GM12891 (cell line): ENCODE measurements at places on chromosomes 12 and 14.
A peak's percentile ranks its signal among the peaks of the same experiment; 100 is the strongest.

DNA sequence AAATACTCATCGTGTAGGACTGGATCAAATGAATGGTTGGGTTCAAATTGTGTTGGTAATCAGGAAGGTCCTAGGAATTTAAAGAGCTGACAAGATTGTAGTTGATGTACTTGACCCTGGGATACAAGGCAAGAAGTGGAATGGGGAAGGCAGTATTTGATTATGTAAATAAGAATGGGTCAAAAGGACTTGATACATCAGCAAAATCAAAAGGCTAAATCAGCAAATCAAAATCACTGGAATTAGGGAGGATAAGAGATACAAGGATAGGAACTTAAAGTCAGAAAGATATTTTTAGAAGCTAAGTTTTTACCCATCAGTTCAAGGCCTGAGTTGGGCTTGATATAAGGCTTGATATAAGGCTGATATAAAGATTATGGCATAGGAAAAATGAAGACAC lies 65.8 kb downstream of the VEZT start:
- no peak for DNase-seq

- DNase-seq = no peak
These were observed 8.9 kb downstream of the GTF2A1 start for GRCh38 chr14:81211844-81212243.

- no peak for DNase-seq
These were observed 4.9 kb upstream of the NEMF start for GRCh38 chr14:49857427-49858003.

DNA sequence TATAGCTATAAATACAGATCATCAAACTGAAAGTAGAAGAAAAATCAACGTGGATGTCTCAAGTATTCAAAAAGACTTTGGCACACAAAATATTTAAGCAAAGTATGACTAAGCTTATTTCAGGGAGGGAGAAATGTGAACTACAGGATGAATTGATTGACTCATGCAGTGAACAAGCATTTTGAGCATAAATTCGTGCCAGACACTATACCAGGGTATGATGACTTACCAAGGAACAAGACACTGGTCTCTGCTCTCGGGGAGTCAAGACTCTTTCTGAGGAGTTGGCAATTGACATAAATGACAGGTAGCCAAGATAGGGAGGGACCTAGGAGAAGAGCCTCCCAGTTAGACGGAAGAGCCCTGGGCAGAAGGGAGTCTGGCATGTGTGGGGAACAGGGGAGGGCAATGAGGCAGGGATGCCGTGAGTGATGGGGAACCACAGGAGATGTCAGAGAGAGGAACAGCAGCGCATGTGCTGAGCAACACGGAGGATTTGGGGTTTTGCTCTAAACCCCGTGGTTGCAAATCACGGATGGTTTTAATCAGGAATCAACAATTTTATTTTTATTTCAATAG lies 115.2 kb downstream of the TMEM132D start:
- no peak for DNase-seq

GRCh38 chr14:87434680-87435079 lies 558.3 kb downstream of the GALC start:
- no peak for DNase-seq

GRCh38 chr14:72401101-72401625 lies 468.9 kb downstream of the RGS6 start:
- no peak for DNase-seq

DNA sequence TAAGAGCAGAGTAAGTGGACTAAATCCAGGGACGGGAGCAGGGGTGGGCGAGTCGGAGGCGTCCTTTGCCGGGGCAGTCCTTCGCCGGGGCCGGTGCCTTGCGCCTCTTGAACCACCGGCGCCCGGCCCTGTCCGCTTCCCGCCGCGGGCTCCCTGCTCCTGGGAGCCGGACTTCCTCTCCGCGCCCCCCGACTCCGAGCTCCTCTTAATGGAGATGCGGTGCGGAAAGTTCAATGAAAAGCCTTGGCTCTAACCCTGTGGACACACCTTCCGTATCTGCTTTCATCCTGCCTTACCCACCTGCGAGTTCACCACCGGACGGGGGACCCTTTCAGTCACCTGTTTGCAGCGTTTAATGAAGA lies 412 bp downstream of the FGFR1OP2 start:
- no peak for DNase-seq

DNA sequence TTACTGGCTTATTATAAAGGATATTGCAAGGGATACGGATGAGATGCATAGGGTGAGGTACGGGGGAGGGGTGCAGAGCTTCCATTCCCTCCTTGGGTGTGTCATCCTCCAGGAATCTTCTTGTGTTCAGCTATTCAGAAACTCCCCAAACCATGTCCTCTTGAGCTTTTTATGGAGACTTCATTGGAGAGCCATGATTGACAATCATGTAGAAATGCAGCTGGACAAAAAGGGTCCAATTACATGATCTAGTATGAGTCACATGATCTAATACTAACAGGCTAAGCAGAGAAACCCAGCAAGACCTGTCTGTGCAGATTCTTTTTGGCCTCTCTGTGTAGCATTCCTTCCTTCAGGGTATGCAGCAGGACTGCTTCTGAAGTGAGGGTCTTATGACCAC lies 23.9 kb upstream of the FLVCR2 start:
- no peak for DNase-seq

DNA sequence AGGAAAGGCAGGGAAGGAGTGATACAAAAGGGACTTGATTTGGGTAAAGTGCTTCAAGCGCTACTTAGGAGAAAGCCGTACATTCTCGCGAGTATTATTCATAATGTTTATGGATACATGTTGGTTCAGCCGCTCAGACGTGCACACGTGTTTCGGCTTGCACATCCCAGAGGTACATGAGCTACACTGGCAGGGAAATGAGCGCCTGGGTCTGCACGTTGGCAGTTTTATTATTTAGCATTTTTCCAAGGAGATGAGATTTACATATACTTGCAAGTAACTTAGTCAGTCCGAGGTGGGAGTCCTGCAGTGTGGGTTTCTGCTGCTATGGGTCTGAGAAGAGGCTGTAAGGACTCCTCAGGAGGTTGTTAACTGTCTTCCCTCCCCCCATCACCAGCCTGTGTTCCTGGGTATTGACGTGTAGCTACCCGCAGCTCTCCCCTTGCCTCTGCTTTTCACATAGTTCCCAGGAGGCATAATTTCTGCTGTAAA lies 1.5 kb downstream of the PRKCH start:
- no peak for DNase-seq

- no peak for DNase-seq
These were observed 240.5 kb downstream of the ADGRD1 start for GRCh38 chr12:131194166-131194565.

DNA sequence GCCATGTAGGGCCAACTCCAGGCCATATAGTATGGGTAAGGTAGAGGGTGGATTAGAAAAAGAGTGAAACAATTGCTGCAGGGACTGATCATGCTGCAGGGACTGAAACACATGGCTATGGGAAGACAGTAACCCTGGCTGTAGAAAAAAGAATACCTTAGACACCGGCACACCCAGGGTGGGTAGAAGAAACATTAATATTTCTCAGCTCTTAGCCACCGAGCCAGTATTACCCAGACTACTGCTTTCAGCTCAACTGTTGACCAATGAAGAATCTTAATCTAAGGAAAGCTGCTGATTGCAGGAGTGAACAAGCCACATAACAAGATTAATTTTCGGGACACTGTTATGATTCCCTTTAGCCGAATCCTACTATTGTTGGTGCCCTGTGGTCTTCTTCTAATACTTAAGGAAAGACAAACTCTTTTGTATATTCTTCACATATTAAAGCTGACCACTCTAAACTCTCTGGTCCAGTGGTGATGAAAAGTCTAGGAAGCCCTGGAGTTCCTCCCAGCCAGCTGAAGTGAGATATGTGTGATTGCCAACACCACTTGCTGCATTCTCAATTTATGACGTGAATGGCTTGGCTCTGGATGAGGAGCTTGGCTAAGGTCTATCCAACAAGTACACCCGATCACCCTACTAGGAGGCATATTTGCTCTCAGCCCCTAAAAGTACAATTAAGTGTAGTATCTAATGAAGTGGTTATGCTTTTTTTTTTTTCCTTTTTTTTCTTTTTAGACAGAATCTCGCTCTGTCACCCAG lies 69.2 kb downstream of the NOVA1 start:
- no peak for DNase-seq

GRCh38 chr14:95174184-95174792 lies 17.0 kb upstream of the DICER1 start:
- DNase-seq = no peak

- DNase-seq = peak; percentile 88
These were observed 514 bp upstream of the ATXN2 start for GRCh38 chr12:111599453-111600204.

GRCh38 chr12:32516230-32516629 lies 116.9 kb downstream of the FGD4 start:
- no peak for DNase-seq

DNA sequence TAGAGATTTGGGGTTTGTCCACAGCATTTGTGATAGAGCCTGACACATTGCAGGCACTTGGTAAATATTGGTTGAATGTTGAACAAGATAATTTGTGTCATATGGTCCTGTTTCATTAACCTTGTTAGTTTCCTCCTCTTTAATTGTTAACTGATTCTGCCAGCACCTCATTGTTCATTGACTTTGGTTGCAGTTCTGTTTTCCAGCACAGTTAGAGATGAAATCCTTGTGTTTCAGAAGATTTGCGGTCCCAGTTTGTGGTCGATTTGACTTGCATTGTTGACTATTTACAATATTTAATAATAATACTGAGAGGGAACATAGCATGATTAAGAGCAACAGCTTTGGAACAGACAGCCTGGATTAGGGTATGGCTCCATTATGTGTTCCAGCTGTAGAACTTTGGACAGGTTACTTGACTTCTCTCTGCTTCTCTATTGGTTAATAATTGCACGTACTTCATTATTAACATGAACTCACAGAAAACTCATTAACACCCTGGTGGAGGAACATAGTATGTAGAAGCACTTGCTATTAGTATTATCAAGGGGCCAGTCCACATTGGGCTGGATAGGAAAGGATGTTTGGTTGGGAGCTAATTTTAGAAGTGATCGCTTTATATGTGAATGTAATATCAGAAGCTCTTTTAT lies 8.7 kb downstream of the DRAM1 start:
- DNase-seq = no peak

GRCh38 chr14:78644824-78645559 lies 474.8 kb downstream of the NRXN3 start:
- no peak for DNase-seq

DNA sequence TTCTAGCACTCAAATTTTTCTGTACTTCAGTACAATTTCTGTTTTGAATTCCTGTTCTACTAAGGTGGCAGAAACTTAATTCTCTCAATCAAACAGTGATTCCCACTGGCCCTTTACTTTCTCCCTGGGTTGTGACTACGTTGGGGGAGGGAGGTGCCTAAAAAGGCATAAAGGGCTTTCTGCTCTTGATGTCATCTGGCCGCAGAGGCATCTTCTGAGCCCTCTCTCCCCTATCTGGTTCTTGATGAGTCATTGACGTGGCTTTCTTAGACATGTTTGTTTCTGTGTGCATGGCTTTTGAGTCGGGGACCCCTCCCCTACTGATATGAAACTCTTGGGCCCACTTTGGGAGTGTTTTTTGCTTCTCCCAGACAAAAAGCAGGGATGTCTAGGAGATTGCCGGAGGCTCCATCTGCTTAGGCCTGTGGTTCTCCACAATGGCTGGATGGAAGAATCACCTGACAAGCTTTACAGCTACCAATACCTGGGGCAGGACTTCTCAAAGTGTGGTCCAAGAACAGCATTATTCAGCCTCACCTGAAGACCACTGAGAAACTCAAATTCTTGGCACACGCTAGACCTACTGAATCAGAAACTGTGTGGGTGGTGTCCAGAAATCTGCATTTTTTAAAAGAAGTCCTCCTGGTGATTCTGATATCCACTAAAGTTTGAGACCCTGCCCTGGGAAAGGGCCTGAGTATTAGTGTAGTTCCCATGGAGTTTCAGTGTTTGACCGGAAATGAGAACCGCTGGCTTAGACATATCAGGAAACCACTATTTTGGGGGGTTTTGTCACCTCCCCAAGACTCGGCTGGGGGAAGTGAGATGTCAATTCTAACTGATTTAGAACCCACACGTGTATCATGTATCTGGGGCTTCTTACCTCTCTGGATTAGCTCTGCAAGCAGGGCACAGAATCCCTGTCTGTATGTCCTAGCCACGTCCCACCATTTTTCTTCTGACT lies 395.7 kb upstream of the PDE3A start:
- no peak for DNase-seq

GRCh38 chr12:15336768-15337553 lies 14.7 kb downstream of the PTPRO start:
- DNase-seq = no peak

- DNase-seq = no peak
These were observed 221.9 kb upstream of the KITLG start for GRCh38 chr12:88802096-88802706.

DNA sequence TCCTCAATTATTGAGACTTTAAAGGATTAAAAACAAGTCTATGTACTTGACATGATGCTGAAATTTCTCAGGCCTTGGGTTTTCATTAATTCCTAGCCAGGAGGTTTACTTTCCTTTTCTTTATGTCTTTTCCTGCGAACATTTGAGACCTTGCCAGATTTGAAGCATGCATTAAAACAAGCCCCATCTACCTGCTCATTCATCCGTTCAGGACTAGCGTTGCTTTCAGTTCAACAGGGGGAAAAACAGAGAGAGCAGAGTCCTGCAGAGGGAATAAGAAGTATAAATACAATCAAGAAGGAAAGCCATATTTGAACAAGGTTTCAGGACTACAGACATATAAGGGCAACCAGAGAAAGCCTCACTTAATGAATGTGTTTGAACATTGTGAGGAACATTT lies 542.4 kb downstream of the DIO2 start:
- no peak for DNase-seq

GRCh38 chr12:76768576-76768975 lies 4.7 kb downstream of the ZDHHC17 start:
- no peak for DNase-seq

DNA sequence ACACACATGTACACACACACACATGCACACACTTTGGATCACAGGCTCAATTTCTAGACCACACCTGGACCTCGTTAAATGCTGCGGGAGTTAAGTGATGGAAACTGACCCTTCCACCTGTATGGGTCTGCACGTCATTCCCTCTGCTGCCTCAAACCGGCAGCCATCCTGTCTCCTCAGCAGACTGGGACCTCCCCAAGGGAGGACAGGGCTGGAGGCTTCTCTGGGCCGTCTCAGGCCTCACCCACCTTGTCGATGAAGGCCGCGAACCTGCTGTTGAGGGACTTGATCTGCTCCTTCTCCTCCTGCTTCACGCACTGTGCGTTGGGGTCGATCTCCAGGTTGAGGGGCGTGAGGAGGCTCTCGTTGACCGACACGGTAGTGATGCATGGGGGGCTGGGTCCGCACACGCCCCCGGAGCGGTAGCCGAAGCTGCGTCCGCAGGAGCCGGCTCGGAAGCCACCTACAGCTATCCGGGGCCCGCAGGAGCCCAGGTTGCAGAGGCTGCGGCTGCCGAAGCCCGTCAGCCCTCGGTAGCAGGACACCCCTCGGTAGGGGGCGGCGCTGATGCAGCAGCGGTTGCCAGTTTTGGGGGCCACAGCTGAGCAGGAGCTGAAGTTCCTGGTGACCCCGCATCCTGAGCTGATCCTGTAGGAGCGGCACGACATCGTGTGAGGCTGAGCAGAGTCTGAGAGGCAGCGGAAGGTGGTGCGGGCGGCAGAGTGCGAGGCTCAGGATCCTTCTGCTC lies at the start of gene KRT85:
Gene KRT85 (minus strand): TSS at position 744 of the 748 bp plus-strand sequence. CDS start 76 bp downstream, at position 668.
- DNase-seq = no peak
